ENCODE measurements at places on chromosomes 7 and 10. TPM values are rescaled to one million over a fixed set of nuclear protein-coding genes. Genes with fewer than 3 reads are reported as not detected.

- H3K36me3 ChIP-seq: peaks cover 9% of the 10 kb centered on the region
- no peak overlapping the region for H3K4me3 ChIP-seq
- no peaks in the 10 kb centered on the region for H3K27me3 ChIP-seq
- no peak for DNase-seq
- H3K4me1 ChIP-seq: peaks cover 8% of the 10 kb centered on the region
Measured at GRCh38 chr10:132753596-132753995, 32.4 kb downstream of the NKX6-2 start.

DNA sequence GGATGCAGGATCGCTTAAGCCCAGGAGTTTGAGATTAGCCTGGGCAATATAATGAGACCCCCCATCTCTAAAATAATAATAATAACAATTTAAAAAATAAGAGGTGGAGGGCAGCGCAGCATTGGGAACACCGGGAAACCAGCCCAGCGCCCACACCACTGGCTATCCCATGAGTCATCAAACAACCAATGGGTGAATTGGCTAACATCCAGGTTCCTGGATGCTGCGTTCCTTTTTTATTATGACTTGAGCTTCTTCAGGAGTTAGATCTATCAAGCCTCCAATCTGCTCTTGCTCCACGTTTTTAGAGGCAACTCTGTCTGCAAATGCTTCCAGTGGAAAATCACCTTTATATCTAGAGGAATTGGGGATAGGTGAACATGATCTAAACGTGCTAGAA lies 10.0 kb upstream of the LRRC4 start:
- H3K4me1 ChIP-seq: no peaks in the 10 kb centered on the region
- no peak overlapping the region for H3K27ac ChIP-seq
- H3K36me3 ChIP-seq: no peaks in the 10 kb centered on the region
- DNase-seq: no peak
- H3K27me3 ChIP-seq: no peaks in the 10 kb centered on the region

- H3K36me3 ChIP-seq: no peaks in the 10 kb centered on the region
- no peaks in the 10 kb centered on the region for H3K27me3 ChIP-seq
- DNase-seq: no peak
- H3K4me3 ChIP-seq: no peak overlapping the region
- no peak overlapping the region for H3K27ac ChIP-seq
Measured at GRCh38 chr10:102546606-102547320, 43.0 kb downstream of the SUFU start.

DNA sequence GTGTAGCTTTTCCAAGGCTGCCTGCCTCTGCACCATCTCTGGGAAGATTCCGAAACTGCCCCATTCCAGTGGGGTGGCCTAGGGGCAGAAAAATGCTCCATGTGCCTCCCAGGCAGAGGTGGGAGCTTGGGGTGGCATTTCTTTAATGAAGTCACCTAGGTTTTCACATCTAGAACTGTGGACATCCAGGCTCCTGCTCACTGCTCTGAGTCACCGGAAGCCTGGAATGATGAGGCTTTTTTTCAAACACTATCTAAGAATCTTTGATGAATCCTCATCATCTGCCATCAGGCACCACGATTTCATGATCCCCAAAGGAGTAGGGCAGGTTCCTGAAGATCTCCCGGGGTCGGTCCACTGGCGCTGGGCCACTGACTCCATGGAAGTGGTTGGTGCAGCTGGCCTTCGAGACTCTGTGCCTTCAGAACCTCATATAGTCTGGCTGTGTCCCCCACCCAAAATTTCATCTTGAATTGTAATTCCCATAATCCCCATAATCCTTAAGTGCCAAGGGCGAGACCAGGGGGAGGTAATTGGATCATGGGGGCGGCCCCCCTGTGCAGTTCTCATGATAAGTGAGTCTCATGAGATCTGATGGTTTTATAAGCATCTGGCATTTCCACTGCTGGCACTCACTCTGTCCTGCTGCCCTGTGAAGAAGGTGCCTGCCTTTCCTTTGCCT lies 37.1 kb downstream of the MTURN start:
- peaks cover 5% of the 10 kb centered on the region for H3K4me1 ChIP-seq
- peak overlapping the region; percentile 8 for H3K27ac ChIP-seq
- H3K4me3 ChIP-seq: no peak overlapping the region
- DNase-seq: no peak

DNA sequence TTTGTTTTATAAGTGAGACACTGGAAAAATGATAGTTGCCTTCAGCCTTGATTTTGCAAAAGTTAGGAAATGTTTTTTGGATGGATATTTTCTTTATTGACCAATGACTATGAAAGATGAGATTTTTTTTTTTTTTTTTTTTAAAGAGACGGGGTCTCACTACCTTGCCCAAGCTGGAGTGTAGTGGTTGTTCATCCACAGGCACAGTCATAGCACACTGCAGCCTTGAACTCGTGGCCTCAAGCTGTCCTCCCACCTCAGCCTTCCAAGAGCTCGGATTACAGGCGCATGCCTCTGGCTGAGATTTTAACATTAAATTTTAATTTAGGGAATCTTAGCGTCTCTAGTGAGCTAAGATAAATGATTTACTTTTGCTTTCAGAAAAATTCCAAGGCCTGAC lies 66.2 kb downstream of the LOXL4 start:
- H3K36me3 ChIP-seq: no peaks in the 10 kb centered on the region
- H3K27ac ChIP-seq: no peak overlapping the region
- no peaks in the 10 kb centered on the region for H3K27me3 ChIP-seq
- no peak overlapping the region for H3K4me3 ChIP-seq
- H3K4me1 ChIP-seq: peaks cover 2% of the 10 kb centered on the region

- H3K27me3 ChIP-seq: no peaks in the 10 kb centered on the region
- H3K4me1 ChIP-seq: no peaks in the 10 kb centered on the region
- DNase-seq: no peak
- no peak overlapping the region for H3K27ac ChIP-seq
- no peaks in the 10 kb centered on the region for H3K36me3 ChIP-seq
Measured at GRCh38 chr7:154451480-154452457, 399.6 kb downstream of the DPP6 start.

GRCh38 chr7:140903741-140904480 lies 20.8 kb downstream of the BRAF start:
- no peak for DNase-seq
- H3K4me1 ChIP-seq: peaks cover 28% of the 10 kb centered on the region
- no peak overlapping the region for H3K27ac ChIP-seq
- no peak overlapping the region for H3K4me3 ChIP-seq

DNA sequence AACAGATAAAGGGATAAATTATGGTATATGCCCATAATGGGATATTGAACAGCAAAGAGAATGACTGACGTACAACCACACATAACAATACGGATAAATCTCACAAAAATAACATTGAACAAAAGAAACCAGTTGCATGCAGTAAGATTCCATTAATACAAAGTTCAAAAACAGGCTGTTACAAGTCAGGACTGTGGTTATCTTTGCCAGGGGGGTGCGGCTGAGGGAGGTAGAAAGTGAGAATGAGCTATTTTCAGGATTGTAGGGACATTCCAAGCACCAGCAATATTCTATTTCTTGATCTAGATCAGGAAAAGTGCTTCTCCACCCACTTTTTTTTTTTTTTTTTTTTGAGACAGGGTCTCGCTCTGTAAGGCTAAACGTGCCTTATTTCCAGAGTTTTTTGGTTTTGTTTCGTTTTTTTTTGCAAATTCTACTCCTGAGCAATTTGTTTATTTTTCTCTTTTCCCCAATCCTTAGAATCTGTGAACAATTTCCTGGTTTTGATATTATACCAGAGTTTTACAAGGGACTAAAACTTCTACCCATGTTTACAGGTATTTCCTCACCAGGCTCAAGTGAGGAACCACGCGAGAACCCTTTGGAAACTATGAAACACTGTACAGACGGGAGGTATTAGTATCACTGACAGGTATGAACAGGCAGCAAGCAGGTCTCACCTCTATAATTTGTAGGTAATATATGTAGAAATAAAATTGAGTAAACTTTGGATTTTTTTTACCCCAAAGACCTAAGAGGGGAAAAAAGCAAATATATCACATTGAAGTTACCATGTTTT lies 9.9 kb downstream of the SMURF1 start:
- H3K4me3 ChIP-seq: no peak overlapping the region
- DNase-seq: no peak
- no peak overlapping the region for H3K27ac ChIP-seq
- no peaks in the 10 kb centered on the region for H3K36me3 ChIP-seq
- no peaks in the 10 kb centered on the region for H3K27me3 ChIP-seq

NUDT13 gene
- 1.9 TPM for total RNA-seq

GRCh38 chr7:112202816-112203215 lies 3.4 kb downstream of the DOCK4 start:
- H3K27me3 ChIP-seq: no peaks in the 10 kb centered on the region
- peak; percentile 42 for DNase-seq
- H3K36me3 ChIP-seq: no peaks in the 10 kb centered on the region
- H3K27ac ChIP-seq: no peak overlapping the region
- peaks cover 6% of the 10 kb centered on the region for H3K4me1 ChIP-seq
- no peak overlapping the region for H3K4me3 ChIP-seq

DNA sequence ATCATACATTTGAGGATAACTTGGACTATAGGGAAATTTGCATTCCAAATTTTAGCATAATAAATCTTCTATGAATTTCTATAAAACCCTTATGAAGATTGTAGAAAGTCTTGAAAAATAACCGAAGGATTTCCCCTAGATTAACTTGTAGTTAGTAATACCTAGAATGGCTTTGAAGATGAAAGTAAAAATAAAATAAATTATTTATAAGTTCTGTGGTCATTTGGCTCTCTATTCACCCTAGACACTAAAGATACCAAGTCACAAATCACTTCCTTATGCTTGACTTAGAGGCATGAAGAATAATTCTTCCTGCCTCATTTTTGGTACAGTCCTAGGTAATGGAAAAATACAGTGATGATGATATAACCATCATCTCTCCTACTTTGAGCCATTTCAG lies 79.3 kb downstream of the CSTF2T start:
- no peaks in the 10 kb centered on the region for H3K27me3 ChIP-seq
- no peaks in the 10 kb centered on the region for H3K4me1 ChIP-seq
- H3K27ac ChIP-seq: no peak overlapping the region
- H3K4me3 ChIP-seq: no peak overlapping the region

UNCX gene
- not detected for total RNA-seq

LRMDA gene
- total RNA-seq: 22.5 TPM

ERVW-1 gene
- total RNA-seq: not detected

DNA sequence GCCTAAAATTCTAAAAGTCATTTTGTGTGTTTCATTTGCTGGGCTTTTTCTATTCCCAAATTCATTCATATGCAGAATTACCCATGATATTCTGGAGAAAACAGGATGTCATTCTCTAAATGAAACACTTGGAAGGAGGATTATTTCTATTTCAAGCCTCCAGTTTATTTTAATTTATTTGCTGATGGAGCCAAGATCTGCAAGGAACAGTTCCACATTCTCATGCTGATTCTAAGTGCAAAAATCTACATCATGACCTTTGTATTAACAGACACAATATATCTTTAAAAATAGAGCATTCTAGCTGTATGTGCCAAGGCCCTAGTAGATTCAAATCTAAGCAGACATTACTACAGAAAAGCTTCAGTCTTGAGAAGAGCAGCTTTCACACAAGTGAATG lies 51.3 kb upstream of the KCND2 start:
- H3K27me3 ChIP-seq: no peaks in the 10 kb centered on the region
- H3K27ac ChIP-seq: no peak overlapping the region
- H3K36me3 ChIP-seq: no peaks in the 10 kb centered on the region
- H3K4me3 ChIP-seq: no peak overlapping the region
- no peak for DNase-seq

AGAP9 gene
- 17.6 TPM for total RNA-seq

DNA sequence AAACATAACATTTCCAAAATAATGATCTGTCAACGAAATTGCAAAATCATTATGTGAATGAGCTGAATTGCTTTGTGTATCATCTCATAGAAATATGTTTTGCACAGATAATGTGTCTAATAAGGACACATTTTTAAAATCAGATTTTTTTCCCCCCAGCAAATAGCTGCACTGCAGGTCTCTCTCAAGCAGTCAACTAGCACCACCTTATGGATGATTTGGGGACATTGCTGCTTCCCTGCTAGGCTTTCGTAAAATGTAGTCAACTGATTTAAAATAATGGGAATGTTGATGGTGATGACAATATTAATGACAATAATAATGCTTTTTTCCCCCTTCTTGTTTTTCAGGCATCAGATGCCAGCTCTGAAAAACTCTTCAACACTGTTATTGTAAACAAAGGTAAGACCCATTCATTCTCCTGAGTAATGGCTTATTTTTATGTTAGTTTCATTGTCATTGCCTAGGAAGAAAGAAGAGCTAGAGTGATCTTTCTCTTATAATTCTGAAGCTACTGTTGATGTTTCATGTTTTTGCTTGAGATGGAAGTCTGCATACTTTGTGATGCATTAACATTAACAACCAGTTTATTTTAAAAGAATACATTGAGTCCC lies 433.6 kb upstream of the GALNT17 start:
- H3K27me3 ChIP-seq: no peaks in the 10 kb centered on the region
- H3K27ac ChIP-seq: no peak overlapping the region
- peak; percentile 40 for DNase-seq
- H3K4me1 ChIP-seq: peaks cover 3% of the 10 kb centered on the region

IGF2BP3 gene
- 5.2 TPM for total RNA-seq

- H3K4me3 ChIP-seq: no peak overlapping the region
- H3K27ac ChIP-seq: no peak overlapping the region
- H3K4me1 ChIP-seq: peaks cover 7% of the 10 kb centered on the region
Measured at GRCh38 chr10:11810313-11810766, 12.8 kb upstream of the PROSER2 start.

ECD gene
- total RNA-seq: 34.8 TPM

SLC26A3 gene
- not detected for total RNA-seq

DNA sequence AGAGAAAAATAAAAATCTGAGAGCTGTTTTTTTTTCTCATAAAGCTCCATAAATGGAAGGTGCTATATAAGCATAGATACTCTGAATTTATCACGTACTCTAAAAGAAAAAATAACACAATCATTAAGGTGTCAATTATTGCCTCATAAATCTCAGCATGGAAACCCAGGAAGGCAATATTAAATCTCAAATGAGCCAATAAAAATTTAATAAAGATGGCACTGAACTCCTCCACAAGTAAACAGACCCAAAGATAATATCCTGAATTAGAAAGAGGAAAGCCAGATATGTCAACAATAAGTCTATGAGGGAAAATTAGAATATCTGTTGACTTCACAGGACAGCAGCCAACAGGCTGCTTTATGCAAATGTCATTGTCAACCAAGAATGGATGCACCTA lies 66.5 kb downstream of the CDK6 start:
- DNase-seq: no peak
- H3K4me1 ChIP-seq: no peaks in the 10 kb centered on the region
- H3K4me3 ChIP-seq: no peak overlapping the region
- H3K27ac ChIP-seq: no peak overlapping the region
